ENCODE measurements at places on chromosomes 4 and X. TPM values are rescaled to one million over a fixed set of nuclear protein-coding genes. Genes with fewer than 3 reads are reported as not detected.

DNA sequence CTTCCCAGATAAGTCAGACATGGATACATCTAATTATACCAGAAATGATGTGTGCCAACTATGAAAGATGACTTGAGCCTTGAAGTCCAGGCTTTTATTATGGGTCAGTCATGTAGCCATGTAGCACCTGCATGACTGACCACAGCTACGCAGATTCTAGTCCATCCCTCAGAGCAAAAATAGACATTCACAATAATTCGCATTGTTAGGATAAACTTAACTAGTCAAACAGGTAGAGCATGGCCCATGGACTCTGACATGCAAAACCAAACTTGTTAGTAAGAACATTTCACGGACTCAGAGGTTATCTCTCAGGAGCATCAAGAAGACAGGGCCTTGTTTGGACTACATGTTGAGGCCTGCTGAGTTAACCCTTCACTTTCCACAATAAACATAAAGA is 132.6 kb downstream of the PWWP3B start:
- H3K36me3 ChIP-seq = no peaks in the 10 kb centered on the region
- DNase-seq = no peak
- no peaks in the 10 kb centered on the region for H3K4me1 ChIP-seq
- H3K27me3 ChIP-seq = no peaks in the 10 kb centered on the region
- no peak overlapping the region for H3K27ac ChIP-seq

- H3K4me1 ChIP-seq = no peaks in the 10 kb centered on the region
- no peak overlapping the region for H3K27ac ChIP-seq
- DNase-seq = no peak
- no peak overlapping the region for H3K4me3 ChIP-seq
- no peaks in the 10 kb centered on the region for H3K27me3 ChIP-seq
- H3K36me3 ChIP-seq = no peaks in the 10 kb centered on the region
Observed at GRCh38 chr4:105068516-105068915, 78.2 kb upstream of the TET2 start.

DNA sequence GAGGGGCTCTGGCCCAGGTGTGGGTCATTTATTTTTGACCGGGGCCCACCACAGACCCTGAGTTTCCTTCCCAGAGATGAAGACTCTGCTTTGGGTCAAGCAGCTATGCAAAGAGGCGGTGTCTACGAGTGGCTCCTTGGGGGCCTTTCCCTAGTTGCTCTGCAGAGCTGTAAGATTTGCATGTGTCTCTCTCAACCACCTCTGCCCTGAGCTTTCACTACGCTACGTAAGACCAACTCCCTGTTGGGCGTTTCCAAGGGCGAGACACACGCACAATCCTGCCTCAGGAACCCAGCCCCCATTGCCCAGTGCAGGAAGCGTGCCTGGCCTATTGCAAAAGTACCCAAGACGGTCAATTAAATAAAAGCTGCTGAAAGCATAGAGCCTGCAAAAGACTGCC is 10.0 kb upstream of the ANOS1 start:
- no peaks in the 10 kb centered on the region for H3K4me1 ChIP-seq
- no peak overlapping the region for H3K4me3 ChIP-seq
- no peak overlapping the region for H3K27ac ChIP-seq

- no peak for DNase-seq
- no peak overlapping the region for H3K4me3 ChIP-seq
- no peaks in the 10 kb centered on the region for H3K36me3 ChIP-seq
- no peak overlapping the region for H3K27ac ChIP-seq
- no peaks in the 10 kb centered on the region for H3K4me1 ChIP-seq
Observed at GRCh38 chr4:19230906-19231545, 1020.7 kb upstream of the SLIT2 start.

DNA sequence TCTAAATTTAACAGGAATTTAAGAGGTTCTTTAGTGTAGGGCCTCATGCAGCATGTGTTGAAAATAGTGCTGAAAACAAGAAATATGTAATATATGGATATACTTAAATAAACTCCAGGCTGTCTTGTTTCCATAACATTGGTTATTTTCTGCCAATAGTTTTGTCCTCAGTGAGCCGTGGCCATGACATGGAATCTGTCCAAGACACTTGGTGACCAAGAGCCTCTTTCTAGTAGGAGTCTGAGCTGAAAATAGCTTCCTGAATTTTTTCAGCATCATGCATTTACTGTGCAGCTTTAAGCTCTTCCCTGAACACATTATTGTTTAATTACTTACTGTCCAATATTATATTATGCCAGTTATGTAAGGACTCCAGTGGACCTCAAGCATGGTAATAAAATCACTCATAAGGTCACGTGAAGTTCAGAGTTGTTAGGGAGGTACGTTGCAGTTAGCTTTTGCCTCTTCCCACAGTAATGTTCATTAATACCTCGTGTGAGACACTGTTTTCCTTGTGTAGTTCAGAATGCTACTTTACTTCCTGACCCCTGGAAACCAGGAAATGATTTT is 488.2 kb downstream of the GRID2 start:
- DNase-seq = no peak
- H3K27ac ChIP-seq = no peak overlapping the region
- H3K4me3 ChIP-seq = no peak overlapping the region
- H3K36me3 ChIP-seq = no peaks in the 10 kb centered on the region
- H3K27me3 ChIP-seq = no peaks in the 10 kb centered on the region

- no peak for DNase-seq
- no peaks in the 10 kb centered on the region for H3K4me1 ChIP-seq
- no peak overlapping the region for H3K4me3 ChIP-seq
- H3K27me3 ChIP-seq = no peaks in the 10 kb centered on the region
- H3K27ac ChIP-seq = no peak overlapping the region
Observed at GRCh38 chr4:166875821-166876220, 358.5 kb downstream of the SPOCK3 start.

GRCh38 chr4:15964159-15964558 is 1.2 kb upstream of the FGFBP2 start:
- no peaks in the 10 kb centered on the region for H3K27me3 ChIP-seq
- no peak overlapping the region for H3K4me3 ChIP-seq
- DNase-seq = no peak
- no peak overlapping the region for H3K27ac ChIP-seq

- no peaks in the 10 kb centered on the region for H3K4me1 ChIP-seq
- H3K36me3 ChIP-seq = no peaks in the 10 kb centered on the region
Observed at GRCh38 chr4:59762344-59762743, 1437.8 kb upstream of the ADGRL3 start.

GRCh38 chr4:9906996-9907395 is 114.3 kb downstream of the SLC2A9 start:
- H3K4me3 ChIP-seq = no peak overlapping the region
- no peaks in the 10 kb centered on the region for H3K4me1 ChIP-seq
- H3K27ac ChIP-seq = no peak overlapping the region
- no peak for DNase-seq

DNA sequence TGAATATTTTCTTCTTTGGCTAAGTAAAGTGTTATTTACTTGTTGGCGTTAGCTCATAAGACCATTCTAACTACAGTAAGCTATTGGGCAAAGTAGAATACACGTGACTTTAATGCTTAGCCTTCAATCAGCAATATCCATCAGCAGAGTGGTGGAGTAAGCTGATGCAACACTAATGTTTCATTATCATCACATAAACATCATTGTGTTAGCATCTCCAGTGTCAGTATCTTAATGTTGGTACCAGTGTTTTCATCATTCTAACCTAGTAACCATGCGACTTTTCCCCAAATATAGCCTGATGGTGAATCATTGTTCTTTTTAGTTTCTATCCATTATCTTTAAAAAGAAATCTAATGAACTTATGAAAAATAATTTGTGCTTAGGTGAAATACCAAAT is 48.5 kb downstream of the APOOL start:
- no peaks in the 10 kb centered on the region for H3K4me1 ChIP-seq
- no peak overlapping the region for H3K27ac ChIP-seq
- no peak for DNase-seq
- H3K27me3 ChIP-seq = no peaks in the 10 kb centered on the region
- H3K36me3 ChIP-seq = no peaks in the 10 kb centered on the region
- H3K4me3 ChIP-seq = no peak overlapping the region

DNA sequence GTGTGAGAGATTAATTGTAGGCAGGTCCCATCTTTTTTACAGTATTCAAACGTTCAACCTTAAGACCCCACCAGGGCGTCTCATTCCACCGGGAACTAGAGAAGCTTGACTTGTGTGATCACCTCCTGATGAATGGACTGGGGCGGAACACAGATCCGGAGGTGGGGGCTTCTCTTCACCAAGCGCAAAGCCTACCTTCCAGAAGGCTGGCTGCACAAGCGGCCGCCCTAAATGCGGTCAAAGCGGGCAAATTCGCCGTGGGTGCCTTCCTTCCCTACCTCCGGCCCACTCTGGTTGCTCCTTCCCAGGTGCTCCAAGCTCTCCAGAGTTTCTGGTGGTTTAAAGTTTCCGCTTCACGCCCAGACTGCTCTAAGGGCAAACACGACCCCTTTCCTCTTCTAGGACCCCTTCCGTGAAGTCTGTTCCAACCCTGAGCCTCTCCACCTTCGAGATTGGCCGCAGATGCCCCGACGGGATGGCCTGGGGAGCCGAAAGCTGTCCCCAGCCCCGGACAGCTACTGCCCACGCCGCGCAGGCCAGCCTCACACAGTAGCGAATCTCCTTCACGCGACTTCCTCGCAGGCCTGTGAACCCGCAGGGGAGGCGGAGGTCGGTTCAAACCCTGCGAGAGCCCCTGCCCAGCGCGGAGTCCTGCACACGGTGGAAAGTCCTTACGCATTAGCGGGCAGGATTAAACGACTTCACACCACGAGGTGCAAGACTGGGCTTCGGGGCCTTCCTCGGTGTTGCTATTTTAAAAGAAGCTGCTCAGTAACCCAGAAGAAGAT is 1.6 kb upstream of the WWC2 start:
- H3K27me3 ChIP-seq = no peaks in the 10 kb centered on the region
- H3K27ac ChIP-seq = peak overlapping the region; percentile 92
- H3K4me3 ChIP-seq = peak overlapping the region; percentile 59
- peak; percentile 37 for DNase-seq
- H3K4me1 ChIP-seq = no peaks in the 10 kb centered on the region
- H3K36me3 ChIP-seq = no peaks in the 10 kb centered on the region

The SPANXC gene
- total RNA-seq = not detected

The CORIN gene
- total RNA-seq = 4.8 TPM

The TGIF2LX gene
- total RNA-seq = not detected

The FAM90A26 gene
- not detected for total RNA-seq

The CXCL9 gene
- total RNA-seq = not detected

The RAB39B gene
- total RNA-seq = 3.5 TPM
